ENCODE measurements at places on chromosomes 7 and 10. TPM values are rescaled to one million over a fixed set of nuclear protein-coding genes. Genes with fewer than 3 reads are reported as not detected.

- no peak for DNase-seq
Measured at GRCh38 chr10:109774121-109774440, 149.2 kb downstream of the XPNPEP1 start.

GRCh38 chr10:15427843-15428414, 56.8 kb upstream of the FAM171A1 start:
- no peak for DNase-seq

DNA sequence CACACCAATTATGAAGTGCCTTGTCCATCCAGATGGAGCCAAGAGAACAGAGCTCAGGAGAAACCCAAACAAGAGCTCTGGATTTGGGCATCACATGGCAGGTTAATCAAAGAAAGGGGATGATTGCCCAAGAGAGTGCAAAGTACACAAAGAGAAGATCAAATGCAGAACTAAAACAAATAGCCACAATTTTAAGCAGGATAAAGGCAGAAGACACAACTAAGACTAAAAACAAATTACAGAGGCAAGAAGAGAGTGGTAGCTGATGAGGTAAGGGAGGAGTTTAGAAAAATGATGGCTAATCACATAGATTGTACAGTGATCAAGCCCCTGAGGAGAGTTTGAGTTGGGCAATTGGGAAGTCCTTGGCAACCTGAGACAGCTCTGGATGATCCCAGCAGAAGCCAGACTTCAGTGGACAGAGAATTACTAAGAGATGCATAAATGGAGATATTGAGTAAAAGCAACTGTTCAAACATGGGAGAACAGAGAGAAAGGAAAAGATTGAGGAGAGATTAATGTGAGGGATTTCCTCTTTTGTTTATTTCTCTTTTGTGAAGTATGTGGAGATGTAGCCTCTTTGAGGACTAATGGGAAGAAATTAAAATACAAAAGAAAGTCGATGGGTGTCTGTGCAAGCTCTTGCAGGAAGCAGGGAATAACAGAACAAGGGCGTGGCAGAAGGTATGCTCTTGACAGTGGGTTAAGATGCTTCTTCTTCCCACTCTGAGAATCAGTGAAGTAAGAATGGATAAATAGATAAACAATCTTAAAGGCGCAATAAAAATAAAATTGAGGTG, 101.9 kb downstream of the LRRN3 start:
- no peak for DNase-seq

The ABCC2 gene
- total RNA-seq = 0.71 TPM

- no peak for DNase-seq
Measured at GRCh38 chr7:108598914-108599580, 29.4 kb downstream of the DNAJB9 start.

The GRID2IP gene
- 0.35 TPM for total RNA-seq

DNA sequence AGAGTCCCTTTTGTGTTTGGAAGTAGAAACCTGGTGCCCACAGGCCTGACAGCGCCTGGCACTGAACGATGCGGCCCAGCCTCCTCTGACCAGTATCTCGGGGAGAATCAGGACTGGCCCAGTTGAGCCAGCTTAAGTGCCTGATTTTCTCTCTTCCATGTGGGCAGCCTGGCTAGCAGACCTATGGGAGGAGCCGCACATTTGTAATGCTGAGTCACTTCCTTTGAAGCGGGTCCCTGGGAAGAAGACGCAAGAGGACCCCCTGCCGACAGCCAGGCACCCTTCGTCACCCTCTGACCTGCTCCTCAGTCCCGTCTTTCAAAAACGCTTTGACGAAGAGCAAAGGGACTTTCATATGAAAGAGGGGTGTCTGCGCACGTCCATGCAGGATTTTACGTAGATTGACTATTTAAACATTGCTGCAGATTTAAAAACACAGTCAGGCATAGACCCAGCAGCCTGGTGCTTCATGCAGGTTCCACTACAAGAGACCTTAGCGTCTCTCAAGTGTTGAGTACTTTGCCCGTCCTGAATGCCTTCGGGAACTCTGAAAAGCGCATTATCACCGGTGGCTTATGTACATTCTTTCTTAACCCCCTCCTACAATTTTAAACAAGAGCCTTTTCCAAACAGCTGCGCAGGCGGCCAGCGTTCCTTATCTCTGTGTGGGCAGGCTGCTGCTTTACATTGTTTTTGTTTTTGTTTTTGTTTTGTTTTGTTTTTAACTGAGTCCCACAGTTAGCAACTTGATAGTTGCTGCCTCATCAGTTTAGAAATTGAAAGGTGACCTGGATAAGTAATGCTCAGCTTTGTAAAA, 36.5 kb upstream of the AP5Z1 start:
- peak; percentile 33 for DNase-seq

The C10orf62 gene
- not detected for total RNA-seq

DNA sequence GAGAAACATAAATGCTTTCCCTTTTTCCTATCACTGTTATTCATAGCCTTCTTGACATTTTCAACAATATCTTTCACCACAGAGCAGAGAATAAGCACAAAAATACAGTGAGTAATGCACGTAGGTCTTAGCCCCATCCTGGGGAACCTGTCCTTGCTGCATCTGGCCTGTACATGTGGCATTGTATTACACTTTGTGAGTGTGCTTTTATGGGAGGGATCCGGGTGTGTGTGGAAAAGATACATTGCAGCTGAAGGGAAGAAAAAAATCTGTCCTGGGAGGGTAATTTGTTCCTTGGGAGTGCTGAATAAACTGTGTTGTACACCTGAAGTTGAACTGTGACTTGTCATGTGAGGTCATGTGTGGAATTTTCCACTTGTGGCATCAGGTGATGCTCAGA, 422.7 kb upstream of the LRGUK start:
- DNase-seq = no peak

The SLC18A2 gene
- 1.8 TPM for total RNA-seq

- no peak for DNase-seq
Measured at GRCh38 chr7:69656890-69657289, 58.6 kb downstream of the AUTS2 start.

The OPALIN gene
- total RNA-seq = not detected

The TAS2R3 gene
- total RNA-seq = not detected

- no peak for DNase-seq
Measured at GRCh38 chr7:158527495-158527894, 60.1 kb downstream of the PTPRN2 start.

The PRSS37 gene
- not detected for total RNA-seq

The AGAP3 gene
- total RNA-seq = 52.1 TPM

- no peak for DNase-seq
Measured at GRCh38 chr7:95590387-95591248, 5.7 kb downstream of the PDK4 start.

DNA sequence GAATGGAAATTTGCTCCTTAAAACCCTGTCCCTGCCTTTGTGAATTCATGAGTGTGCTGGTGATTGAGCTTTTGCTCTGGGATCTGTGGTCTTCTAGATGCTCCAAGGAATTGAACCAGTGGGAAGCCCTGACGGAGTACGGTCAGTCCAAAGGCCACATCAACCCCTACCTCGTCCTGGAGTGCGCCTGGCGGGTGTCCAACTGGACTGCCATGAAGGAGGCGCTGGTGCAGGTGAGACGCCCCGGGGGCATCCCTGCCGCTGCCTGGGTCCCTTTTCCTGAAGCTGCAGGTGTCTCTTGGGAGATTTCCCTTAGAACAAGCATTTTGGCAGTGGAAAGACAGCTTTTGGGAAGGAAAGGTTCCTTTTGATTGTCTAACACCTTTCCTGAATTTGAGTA, 100.3 kb downstream of the TRRAP start:
- no peak for DNase-seq

The CYCS gene
- 29.7 TPM for total RNA-seq

DNA sequence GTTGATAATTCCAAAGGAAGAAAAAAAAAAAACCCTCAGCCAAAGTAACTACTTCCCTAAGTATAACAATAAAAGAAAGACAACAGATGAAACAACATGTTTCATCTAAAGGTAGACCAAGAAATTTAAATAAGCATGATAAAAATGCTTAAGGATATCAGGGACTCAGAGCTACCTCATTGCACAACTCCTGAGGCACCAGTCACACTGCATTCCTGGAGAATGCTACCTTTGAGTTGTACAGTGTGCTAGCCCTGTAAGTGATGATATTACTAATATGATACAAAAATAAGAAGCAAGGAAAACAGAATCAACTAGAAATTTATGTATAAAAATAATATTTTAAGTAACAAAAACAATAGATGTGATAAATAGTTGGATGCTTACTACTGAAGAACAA, 29.5 kb upstream of the C7orf33 start:
- DNase-seq = no peak

DNA sequence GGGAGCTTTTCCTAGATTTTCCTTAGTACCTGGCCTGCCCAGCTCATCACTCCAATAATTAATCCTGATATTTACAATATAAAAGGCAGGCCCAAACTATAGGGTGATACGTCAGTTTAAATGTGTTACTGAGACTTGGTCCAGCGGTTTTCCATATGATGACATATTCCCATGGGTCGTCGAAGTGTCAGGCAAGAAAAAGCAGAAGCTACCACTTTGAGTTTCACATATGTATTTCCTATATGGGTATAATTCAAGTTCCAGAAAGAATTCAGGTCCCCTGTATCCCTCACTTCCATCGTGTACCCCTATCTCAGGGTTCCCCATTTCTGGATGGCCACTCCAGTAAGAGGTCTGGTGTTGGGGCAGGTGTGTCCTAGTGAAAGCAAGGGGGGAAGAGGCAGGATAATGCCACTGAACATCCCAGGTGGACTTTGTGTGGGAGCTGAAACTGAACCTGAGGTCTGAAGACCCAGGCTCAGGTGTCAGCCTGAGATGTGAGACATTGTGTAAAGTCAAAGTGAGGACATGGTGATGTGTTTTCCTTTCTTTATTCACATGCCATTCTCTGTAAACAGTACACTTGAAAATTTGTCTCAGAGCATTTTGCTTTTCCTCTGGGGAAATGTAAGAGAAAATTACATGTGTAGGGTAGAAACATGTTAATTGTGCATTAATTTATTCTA, 167.8 kb downstream of the PLXDC2 start:
- no peak for DNase-seq

- no peak for DNase-seq
Measured at GRCh38 chr10:31460242-31460641, 141.2 kb downstream of the ZEB1 start.

The PLAC9 gene
- total RNA-seq = 123 TPM

- no peak for DNase-seq
Measured at GRCh38 chr10:76915316-76915715, 722.3 kb downstream of the KCNMA1 start.

- DNase-seq = no peak
Measured at GRCh38 chr7:16278167-16278787, 143.1 kb downstream of the CRPPA start.

GRCh38 chr10:102433619-102434046, 1.3 kb upstream of the CUEDC2 start:
- no peak for DNase-seq

The STOX1 gene
- not detected for total RNA-seq

The SPAG6 gene
- not detected for total RNA-seq

The MYL7 gene
- total RNA-seq = not detected

GRCh38 chr10:2047679-2048078, 310.4 kb upstream of the ADARB2 start:
- DNase-seq = no peak

The DTX2 gene
- 21.3 TPM for total RNA-seq

GRCh38 chr7:50608196-50608906, 43.1 kb upstream of the DDC start:
- no peak for DNase-seq

DNA sequence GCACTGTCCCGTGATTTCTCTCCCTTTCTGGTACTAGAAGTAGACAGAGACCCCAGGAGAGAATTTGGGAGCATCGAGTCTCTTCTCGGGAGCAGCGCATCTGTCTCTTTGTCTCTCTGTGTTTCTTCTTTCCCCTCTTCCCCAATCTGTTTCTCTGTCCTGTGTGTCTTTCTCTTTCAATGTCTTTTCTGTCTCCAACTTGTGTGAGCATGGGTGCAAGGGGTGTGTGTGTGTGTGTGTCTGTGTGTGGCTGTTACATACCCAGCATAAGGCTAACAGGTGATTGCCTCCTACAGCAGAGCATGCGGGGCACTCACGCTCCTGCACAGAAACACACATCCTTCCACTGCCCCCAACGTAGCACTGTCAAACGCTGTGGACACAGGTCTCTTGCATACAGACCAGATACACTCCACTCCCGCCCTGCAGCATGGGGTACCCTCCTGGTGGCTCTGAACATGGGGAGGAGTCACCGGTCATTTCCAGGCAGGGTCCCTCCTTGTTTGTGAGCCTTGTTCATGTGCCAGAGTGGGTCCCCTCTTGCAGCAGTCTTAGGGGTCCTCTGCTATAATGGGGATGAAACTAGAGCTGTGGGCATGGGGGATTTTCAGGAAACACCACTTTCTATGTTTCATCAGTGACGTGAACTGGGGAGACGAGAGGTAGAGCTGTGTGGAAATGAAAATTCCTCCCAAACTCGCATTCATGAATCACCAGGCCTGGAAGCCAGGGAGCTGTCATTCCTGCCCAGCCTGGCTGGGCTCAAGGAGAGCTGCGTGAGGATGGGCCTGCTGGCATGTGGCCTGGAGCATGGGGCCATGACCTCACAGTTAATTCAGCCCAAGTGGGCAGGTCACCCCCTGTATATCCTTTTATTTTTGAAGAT, 980 bp downstream of the ADAMTS14 start:
- no peak for DNase-seq

The CALML5 gene
- total RNA-seq = 3.7 TPM
